ENCODE measurements at places on chromosomes 5 and 9.

- peak; percentile 36 for DNase-seq
Observed at GRCh38 chr5:1106385-1107166, 5.3 kb downstream of the SLC12A7 start.

DNA sequence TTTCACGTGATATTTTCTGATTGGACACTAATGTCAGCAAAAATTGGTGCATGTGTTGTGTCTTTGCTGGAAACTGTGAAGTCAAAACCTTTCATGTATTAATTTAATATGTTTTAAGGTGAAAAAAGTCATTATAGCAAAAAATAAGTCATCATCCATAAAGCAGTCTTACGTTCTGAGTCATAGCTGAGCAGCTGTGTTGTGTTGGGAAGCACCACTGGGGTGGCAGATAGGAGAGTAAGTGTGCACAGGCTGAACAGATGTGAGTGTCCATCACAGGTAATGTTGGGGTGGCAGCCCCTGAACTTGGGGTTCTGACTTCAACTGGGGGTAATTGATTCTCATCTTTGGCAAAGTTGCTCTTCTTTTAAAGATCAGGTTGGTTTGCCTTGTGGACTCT lies 156.8 kb downstream of the NXNL2 start:
- DNase-seq: no peak

GRCh38 chr9:121383715-121384114 lies 13.7 kb upstream of the STOM start:
- DNase-seq: no peak

DNA sequence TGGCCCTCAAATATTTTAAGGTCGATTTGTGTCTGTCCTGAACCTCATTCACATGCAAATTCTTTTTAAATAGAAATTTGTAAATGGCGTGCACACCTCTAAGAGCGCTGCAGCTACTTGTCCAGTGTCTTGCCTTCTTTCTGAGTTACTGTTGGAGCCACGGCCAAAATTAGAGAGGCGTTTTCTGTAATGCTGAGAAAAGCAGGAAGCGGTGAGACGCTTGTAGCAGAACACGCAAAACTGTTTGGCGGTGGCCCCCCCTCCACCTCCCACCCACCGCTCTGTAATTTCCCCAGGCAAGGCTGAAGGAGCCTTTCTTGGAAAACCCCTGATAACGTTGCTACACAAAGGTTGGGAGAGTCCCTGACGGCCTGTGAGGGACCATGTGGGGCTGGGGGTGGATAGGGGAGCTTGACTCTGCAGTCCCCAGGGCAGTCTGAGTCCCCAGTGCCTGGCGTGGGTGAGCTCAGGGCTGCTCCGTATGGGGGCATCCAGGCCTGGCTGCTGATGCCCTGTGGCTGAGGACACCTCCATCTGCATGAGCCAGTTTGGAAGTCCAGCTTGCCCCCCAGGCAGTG lies 96.5 kb downstream of the GADD45G start:
- peak; percentile 76 for DNase-seq

- DNase-seq: no peak
Observed at GRCh38 chr5:61878471-61878870, 427.5 kb upstream of the KIF2A start.

DNA sequence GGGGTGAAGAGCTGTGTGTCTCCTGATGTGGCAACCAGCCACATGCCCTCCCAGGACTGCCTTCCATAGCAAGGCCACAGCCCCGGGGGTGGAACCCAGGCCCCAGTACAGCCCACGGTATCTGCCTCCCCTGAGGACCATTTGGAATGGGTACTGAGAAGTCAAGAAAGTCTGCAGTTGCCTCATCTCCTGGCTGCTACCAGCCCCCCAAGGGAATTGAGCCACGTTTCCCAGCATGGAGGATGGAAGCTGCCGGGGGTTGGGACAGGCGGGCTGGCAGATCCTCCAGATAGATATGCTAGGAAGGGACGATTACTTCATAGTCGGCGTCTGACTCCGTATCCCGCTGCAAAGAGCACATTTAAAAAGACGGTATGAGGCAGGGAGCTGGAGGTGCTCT lies 5.5 kb upstream of the DMRT2 start:
- DNase-seq: no peak

GRCh38 chr9:127123064-127123890 lies 842 bp upstream of the ANGPTL2 start:
- DNase-seq: no peak

- no peak for DNase-seq
Observed at GRCh38 chr9:121298016-121298538, 30.1 kb downstream of the GSN start.

DNA sequence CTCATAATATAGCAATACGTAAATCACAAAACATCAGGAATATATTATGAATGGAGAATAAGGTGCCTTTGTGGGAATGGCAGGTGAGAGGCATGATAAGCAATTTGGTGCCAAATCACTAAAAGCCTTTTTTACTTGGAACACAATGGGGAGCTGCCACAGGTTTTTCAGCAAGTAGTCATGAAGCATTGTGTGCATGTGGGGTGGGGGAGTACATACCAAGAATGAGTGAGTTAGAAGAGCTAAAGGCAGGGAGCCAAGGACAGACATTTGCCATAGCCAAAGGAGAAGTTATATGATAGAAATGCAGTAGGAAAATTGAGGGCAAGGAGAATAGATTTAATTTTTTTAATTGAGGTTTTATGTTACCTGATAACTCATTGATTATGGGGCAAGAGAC lies 445.0 kb upstream of the SMC2 start:
- DNase-seq: no peak

DNA sequence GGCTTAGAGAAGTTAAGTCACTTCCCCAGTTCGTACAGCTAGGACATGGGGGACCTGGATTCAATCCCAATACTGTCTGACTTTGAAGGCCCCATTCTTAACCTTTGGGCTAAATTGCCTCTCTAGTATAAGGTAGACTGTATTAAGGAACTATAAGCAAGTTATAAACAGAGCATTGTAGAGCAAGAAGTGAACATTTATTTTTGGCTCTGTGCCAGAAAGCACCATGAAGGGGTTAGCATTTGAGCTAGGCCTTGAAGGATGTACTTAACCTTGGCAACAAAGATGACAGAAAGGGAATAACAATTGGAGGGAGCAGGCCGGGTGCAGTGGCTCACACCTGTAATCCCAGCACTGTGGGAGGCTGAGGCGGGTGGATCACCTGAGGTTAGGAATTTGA lies 32.8 kb downstream of the GALNT10 start:
- DNase-seq: no peak

- DNase-seq: no peak
Observed at GRCh38 chr9:87535817-87536539, 38.3 kb downstream of the DAPK1 start.

DNA sequence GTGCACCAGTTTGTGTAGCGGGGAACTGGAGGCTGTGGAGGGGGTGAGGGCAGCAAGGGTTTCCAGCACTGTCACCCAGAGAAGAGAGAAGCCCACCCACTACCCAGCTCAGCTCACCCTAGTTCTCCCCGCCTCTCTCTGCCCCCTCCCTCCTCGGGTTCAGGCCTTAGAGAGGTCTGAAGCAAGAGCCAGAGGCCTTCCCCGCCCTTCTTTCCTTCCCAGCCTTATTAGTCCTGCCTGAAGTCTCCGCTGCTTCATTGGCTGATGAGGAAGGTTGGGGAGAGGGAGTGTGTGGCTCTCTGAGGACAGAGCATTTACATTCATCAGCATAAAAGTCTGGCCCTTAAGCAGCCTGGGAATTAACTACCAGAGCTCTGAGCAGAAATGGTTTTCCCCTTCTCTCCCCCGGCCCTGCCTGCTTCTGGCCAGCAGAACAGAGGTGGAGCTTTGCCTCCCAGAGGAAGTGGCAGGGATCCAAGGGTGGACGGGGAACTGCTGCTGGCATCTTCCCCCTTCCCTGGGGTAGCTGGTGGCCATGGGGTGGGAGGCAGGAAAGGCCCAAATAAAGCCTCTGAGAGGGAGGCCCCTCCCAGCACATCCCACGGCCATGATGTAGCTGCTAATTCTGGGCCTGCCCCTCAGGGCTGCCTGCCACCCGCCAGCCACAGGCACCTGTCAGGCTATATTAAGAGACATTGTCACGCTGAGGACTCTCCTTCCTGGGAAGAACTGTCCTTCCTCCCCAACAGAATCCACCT lies 4.1 kb downstream of the DNAJB5 start:
- no peak for DNase-seq

DNA sequence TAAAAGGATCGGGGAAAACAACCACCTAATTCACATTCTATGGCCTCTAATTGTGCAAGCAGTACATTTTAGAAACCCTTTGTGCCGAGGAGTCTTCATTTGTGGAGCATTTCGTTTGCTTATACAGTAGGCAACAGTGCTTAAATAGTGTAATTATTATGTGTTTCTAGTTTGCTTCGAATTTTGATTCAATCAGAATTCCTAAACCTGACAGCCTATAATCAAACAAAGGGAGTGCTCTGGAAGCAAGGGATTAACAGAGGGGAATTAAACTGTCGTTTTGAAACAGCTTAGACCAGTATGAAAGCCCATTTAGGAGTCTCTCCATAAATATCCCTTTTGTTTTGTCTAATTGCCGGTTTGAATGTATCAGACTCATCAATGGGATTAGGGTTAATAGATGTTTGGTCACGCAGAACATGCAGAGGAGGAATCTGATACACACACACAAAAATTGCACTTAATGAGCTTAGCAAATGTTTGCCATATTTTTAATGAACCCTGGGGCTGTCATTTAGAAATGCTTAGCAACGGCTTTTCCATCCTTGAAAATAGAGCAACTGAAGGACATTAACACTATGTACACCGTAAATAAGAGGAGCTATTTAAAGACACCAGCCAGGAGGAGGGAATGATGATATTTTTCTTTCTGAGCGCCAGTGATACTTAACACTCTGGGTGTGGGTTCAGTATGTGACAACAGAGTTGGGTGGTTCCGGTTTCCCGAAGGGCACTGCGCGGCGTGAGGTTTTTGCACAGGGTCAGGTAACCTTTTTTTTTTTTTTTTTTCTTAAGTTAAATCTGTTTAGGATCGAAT lies 404.7 kb downstream of the TLE4 start:
- DNase-seq: no peak
